ENCODE measurements at places on chromosomes 7 and 10.

DNA sequence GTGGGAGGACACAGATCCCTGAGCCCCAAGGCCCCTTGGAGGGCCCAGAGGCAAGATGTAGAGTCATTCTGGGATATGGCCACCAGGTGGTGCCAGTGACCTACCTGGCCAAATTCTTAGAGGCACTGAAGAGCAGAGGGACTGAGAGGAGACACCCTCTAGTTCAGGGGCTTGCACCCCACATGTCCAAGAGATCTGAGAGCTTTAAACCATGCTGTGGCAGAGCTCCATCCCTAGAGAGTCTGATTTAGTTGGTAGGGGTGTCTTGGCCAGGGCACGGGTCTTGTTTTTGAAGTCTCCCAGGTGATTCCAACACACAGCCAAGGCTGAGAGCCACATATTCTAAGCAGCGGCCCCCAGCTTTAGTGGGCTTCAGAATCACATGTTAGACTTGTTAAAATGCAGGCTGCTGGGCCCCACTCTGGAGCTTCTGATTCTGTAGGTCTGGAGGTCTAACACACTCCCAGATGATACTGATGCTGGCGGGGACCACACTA is 52.5 kb downstream of the PRF1 start:
- DNase-seq, result peak; percentile 81

GRCh38 chr10:78203915-78204818 is 170.5 kb downstream of the RPS24 start:
- DNase-seq, result no peak

DNA sequence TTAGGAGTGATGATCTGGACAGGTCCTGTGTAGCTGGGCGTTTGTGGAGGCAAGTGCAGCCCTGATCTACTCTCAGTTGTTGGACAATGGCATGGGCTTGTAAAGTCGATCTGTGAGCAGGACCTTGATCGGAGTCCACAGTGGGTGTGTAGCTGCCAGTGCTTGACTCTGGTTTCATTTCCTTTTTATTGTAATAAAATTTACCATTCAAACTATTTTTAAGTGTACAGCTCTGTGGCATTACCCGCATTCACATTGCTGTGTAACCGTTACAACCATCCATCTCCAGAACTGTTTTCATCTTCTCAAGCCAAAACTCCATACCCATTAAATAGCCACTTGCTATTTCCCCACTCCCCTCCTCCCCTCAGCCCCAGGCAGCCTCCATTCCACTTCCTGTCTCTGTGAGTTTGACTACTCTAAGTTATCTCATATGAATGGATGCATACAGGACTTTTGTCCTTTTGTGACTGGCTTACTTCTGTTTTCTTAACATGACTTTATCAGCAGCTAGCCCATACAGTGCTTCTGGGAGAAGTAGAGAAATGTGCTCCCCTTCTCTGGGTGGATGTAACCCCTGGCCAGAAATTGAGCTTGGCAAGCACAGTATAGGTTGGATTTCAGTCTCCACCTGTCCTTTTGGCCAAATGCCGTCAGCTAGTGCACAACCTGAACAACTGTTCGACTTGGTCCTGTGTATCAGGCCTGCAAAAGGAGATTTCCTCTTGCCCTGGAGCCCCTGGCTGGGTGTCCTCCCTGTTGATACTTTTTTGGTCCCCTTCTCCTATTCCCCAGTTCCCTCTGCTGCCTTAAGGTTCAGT is 180.0 kb downstream of the LRMDA start:
- no peak for DNase-seq

DNA sequence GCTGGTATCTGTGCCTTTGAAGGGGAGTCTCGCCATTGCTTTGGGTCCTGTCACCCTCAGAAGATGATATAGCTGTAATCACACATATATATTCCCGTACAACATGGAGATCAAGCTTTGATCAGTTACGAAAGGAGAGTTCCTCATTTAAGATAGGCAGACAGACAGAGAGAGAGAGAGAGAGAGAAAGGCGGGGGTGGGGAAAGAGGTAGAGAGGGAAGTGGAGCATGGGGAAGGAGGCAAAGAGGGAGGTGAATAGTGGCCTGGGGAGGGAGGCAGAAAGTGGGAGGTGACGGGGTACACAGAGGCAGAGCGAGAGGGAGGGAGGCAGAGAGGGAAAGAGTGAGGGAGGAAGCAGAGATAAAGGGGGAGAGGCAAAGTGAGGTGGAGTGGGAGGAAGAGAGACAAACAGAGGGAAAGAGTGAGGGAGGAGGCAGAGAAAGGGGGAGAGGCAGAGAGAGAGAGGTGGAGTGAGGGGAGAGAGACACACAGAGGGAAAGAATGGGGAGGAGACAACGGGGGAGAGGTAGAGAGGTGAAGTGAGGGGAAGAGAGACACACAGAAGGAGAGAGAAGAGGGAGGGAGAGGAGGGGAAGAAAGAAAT is 44.6 kb upstream of the C1QL3 start:
- no peak for DNase-seq

DNA sequence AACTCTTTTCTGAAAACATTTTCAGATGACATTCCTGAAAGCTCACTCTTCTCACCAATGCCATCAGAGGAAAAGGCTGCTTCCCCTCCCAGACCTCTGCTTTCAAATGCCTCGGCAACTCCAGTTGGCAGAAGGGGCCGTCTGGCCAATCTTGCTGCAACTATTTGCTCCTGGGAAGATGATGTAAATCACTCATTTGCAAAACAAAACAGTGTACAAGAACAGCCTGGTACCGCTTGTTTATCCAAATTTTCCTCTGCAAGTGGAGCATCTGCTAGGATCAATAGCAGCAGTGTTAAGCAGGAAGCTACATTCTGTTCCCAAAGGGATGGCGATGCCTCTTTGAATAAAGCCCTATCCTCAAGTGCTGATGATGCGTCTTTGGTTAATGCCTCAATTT is 16.5 kb downstream of the ANLN start:
- no peak for DNase-seq

Data from myocyte (in vitro differentiated cells).